Naive thymus-derived CD8-positive, alpha-beta T cell (primary cell): ENCODE measurements at places on chromosomes 1 and 21.

- DNase-seq: no peak
- H3K27me3 ChIP-seq: no peaks in the 10 kb centered on the region
- H3K4me3 ChIP-seq: peak overlapping the region; percentile 48
- peaks cover 4% of the 10 kb centered on the region for H3K36me3 ChIP-seq
- H3K4me1 ChIP-seq: peaks cover 77% of the 10 kb centered on the region
- H3K27ac ChIP-seq: peak overlapping the region; percentile 48
These were observed 1.5 kb upstream of the RAP1A start for GRCh38 chr1:111618081-111618480.

GRCh38 chr1:169466259-169467230, 19.2 kb downstream of the SLC19A2 start:
- H3K27me3 ChIP-seq: no peaks in the 10 kb centered on the region
- H3K4me1 ChIP-seq: peaks cover 8% of the 10 kb centered on the region

- no peaks in the 10 kb centered on the region for H3K36me3 ChIP-seq
- H3K27me3 ChIP-seq: no peaks in the 10 kb centered on the region
- H3K4me1 ChIP-seq: no peaks in the 10 kb centered on the region
- H3K27ac ChIP-seq: no peak overlapping the region
- DNase-seq: no peak
These were observed 144.9 kb upstream of the HOOK1 start for GRCh38 chr1:59669752-59670312.

DNA sequence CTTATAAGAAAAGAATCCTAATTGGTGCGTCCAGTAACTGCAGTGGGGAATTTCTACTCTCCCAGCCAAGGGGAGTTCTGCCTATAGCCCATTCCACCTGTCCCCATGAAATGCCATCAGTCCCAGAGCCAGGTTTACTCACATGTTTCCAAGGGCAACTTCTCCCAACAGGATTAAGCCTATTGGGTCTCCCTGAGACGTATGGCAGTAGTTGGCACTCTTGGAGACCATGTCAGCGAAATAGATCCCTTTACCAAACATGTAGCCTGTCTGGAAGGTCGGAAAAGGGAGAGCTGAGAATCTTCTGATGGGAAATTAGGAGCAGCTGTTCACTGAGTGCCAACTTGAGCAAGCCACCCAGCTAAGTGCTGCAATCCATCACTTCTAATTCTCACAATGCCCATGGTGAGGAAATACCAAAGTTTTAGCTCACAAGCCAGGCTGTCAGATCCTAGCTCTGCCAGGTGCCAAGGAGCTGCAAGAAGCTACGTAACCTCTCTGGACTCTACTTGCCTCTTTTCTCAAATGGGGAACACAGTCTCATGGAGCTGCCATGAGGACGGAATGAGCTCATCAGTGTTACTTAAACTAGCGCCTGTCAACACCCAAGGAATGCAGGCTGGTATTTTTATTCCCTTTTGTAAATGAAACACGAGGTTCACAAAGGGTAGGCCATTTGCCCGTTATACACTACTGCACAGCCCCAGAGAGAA, 43.9 kb downstream of the PARP1 start:
- H3K4me1 ChIP-seq: peaks cover 2% of the 10 kb centered on the region
- no peak overlapping the region for H3K4me3 ChIP-seq
- no peak overlapping the region for H3K27ac ChIP-seq
- no peak for DNase-seq
- peaks cover 47% of the 10 kb centered on the region for H3K36me3 ChIP-seq

GRCh38 chr1:228977307-228977706, 242.0 kb downstream of the RHOU start:
- DNase-seq: no peak
- no peaks in the 10 kb centered on the region for H3K4me1 ChIP-seq
- H3K27me3 ChIP-seq: no peaks in the 10 kb centered on the region
- H3K27ac ChIP-seq: no peak overlapping the region
- no peak overlapping the region for H3K4me3 ChIP-seq
- H3K36me3 ChIP-seq: no peaks in the 10 kb centered on the region

- H3K27ac ChIP-seq: peak overlapping the region; percentile 85
- peak; percentile 56 for DNase-seq
- H3K4me1 ChIP-seq: peaks cover 73% of the 10 kb centered on the region
- no peaks in the 10 kb centered on the region for H3K27me3 ChIP-seq
- no peaks in the 10 kb centered on the region for H3K36me3 ChIP-seq
These were observed 60.2 kb downstream of the SKI start for GRCh38 chr1:2288311-2288710.

DNA sequence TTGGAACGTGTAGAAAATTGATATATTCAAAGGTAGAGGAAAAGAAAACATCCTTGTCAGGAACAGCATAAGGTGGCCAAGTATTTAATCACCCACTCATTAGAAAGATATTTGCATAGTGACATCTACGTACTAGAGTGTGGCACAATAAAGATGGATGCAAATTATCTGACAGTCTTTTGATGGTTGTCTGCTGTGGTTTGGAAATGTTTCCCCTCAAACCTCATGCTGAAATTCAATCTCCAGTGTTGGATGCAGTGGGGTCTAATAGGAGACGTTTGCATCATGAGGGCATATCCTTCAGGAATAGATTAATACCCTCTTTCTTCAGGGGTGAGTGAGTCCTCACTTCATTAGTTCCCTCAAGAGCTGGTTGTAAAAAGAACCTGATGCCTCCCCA, 34.1 kb upstream of the RUNX1 start:
- H3K4me3 ChIP-seq: no peak overlapping the region
- no peaks in the 10 kb centered on the region for H3K4me1 ChIP-seq
- H3K36me3 ChIP-seq: no peaks in the 10 kb centered on the region
- DNase-seq: no peak

DNA sequence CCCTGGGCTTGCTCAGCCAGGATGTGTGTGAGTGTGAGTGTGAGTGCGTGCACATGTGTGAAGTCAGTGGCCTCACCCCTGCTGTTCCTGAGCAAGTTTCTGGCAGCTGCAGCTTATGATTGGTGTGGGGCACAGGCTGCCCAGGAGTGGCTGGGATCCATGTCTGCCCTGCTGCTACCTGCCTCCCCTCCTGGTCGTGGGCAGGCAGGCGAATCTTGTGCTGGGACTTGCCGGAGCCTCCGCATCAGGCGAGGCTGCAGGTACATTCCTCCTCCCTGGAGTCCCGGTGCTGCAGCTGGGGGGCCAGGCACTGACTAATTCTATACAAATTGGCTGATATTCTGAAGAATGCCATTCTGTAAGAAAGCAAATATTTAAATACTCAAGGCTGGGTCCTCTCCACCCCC, 85.6 kb upstream of the WNT4 start:
- DNase-seq: no peak
- H3K36me3 ChIP-seq: peaks cover 5% of the 10 kb centered on the region
- no peak overlapping the region for H3K27ac ChIP-seq
- peaks cover 6% of the 10 kb centered on the region for H3K27me3 ChIP-seq
- no peaks in the 10 kb centered on the region for H3K4me1 ChIP-seq
- no peak overlapping the region for H3K4me3 ChIP-seq

GRCh38 chr21:38266732-38267131, 9.9 kb downstream of the KCNJ15 start:
- H3K27ac ChIP-seq: no peak overlapping the region
- peaks cover 15% of the 10 kb centered on the region for H3K27me3 ChIP-seq
- no peak overlapping the region for H3K4me3 ChIP-seq
- no peaks in the 10 kb centered on the region for H3K36me3 ChIP-seq
- DNase-seq: no peak

GRCh38 chr21:40699366-40699765, 147.6 kb downstream of the DSCAM start:
- H3K36me3 ChIP-seq: no peaks in the 10 kb centered on the region
- DNase-seq: no peak
- no peak overlapping the region for H3K27ac ChIP-seq
- no peaks in the 10 kb centered on the region for H3K4me1 ChIP-seq

DNA sequence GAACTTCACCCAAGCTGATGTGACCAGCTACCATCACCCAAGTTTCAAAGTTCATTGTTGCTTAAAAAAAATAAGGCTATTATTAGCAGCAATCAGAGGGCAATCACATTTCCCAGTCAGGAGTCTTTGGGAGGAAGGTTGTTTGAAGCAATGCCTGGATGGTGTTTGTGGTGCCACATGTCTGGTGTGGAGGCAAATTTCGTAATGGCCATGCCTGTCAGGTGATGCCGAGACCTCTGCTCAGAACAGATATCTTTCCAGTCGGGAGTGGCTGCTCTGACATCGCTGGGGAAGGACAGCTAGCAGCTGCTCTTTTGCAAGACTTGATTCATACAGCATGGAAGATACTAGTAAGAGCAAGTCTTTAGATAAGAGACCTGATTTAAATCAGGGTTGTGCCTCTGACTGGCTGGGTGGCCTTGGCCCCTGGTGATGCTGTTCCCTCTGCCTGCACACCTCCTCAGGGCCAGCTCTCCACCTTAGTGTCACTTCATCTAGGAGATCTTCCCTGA, 187.8 kb upstream of the JUN start:
- H3K27me3 ChIP-seq: no peaks in the 10 kb centered on the region
- DNase-seq: no peak
- no peaks in the 10 kb centered on the region for H3K36me3 ChIP-seq
- no peak overlapping the region for H3K27ac ChIP-seq

DNA sequence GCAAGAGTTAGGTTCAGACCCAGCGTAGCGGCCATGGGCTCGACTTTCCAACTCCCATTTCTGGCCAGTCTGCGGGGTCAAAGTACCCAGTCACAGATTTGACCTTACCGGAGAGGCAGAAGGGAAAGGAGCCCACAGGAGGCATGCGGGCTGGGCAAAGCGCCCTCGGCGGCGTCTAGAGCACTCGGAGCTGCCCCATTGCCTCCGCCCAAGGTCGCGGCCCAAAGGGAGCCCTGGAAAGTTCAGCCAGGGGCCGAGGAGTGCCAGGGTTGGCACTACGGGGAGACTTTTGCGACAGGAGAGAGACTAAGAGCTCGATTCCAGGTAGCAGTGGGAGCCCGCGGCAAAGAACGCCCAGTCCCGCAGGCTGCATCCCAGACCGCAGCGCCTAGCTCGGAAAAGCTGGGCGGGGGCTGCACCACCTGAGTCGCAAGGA, 896 bp downstream of the KANK4 start:
- peaks cover 15% of the 10 kb centered on the region for H3K27me3 ChIP-seq
- H3K27ac ChIP-seq: no peak overlapping the region
- H3K4me1 ChIP-seq: no peaks in the 10 kb centered on the region
- no peak overlapping the region for H3K4me3 ChIP-seq
- H3K36me3 ChIP-seq: no peaks in the 10 kb centered on the region

- no peaks in the 10 kb centered on the region for H3K4me1 ChIP-seq
- H3K27me3 ChIP-seq: peaks cover 4% of the 10 kb centered on the region
- no peak for DNase-seq
- no peak overlapping the region for H3K27ac ChIP-seq
- no peaks in the 10 kb centered on the region for H3K36me3 ChIP-seq
These were observed 71.2 kb downstream of the PSMG1 start for GRCh38 chr21:39111931-39112550.

DNA sequence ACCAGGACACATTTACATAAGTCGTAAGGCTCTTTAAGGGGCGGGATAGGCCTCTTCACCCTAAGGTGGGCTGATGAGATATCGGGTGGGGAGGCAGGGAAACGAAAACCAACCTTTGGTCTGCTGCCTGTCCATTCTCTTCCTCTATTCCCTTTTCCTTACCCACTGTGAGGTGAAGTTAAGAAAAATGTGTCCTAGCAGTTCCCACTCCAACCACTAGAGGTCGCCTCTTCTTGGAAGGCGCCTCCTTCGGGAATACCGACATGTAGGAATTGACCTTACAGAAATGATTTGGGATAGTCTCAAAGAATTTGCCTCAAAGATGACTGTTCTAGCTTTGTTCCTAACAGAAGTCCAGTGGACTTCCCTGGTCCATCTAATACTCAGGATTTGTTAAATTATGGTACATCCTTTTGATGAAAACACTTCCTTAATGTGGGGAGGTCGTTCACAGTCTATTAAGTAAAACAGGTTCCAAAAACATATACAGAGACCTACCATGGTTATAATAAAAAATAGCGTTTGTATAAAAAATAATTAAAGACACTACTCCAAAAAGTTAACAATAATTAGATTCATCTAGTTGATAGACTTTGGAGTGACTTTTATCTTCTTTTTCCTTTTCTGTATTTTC, 14.1 kb downstream of the AZIN2 start:
- peaks cover 10% of the 10 kb centered on the region for H3K36me3 ChIP-seq
- no peak overlapping the region for H3K27ac ChIP-seq

DNA sequence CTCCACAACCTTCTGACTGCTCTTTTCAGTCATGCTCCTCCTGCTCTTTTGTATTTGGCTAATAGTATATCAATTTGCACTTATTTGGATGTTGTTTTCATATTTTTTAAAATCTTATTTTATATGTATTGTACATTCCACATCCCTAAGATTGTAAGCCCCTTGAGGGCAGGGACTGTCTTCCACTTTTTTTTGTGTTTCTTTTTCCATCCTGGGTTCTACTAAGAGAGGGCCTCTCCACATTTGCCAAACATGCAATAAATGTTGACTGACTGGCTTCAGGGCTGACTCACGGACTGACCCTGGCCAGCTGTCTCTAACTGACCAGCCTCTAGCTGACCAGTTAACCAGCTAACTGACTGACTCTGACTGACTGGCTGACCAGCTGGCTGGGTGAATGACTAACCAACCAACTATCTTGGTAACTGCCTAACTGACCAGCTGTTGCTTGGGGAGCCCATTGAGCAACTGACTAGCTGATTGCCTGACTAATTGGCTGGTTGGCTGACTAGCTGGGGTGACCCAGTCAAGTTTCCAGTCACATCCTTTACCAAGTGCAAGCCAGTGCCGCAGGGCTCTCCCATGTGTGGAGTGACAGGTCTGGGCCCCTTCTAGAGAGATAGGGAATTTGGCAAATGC, 16.1 kb downstream of the CSF1 start:
- no peak overlapping the region for H3K27ac ChIP-seq
- no peak for DNase-seq
- H3K36me3 ChIP-seq: no peaks in the 10 kb centered on the region
- no peaks in the 10 kb centered on the region for H3K27me3 ChIP-seq

DNA sequence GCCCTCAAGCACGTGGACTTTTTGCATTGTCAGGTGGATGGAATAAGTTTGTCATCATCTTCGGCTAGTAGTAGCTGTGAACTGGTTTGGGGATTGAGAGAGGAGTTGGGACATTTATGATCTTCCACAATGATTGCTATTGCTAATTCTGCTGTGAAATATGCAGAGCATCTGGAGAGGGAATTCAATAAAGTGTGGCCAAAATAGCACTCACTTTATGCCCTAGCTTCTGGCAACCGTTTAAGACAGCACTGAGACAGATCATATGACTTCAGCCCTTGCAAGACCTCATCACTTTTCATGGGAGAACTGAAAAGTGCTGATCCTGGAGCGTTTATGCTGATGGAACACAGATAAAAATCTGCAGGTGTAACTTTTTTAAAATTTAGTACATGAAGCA, 360.8 kb downstream of the GPATCH2 start:
- H3K36me3 ChIP-seq: no peaks in the 10 kb centered on the region
- H3K4me1 ChIP-seq: no peaks in the 10 kb centered on the region
- no peak overlapping the region for H3K4me3 ChIP-seq
- no peak overlapping the region for H3K27ac ChIP-seq
- H3K27me3 ChIP-seq: no peaks in the 10 kb centered on the region

DNA sequence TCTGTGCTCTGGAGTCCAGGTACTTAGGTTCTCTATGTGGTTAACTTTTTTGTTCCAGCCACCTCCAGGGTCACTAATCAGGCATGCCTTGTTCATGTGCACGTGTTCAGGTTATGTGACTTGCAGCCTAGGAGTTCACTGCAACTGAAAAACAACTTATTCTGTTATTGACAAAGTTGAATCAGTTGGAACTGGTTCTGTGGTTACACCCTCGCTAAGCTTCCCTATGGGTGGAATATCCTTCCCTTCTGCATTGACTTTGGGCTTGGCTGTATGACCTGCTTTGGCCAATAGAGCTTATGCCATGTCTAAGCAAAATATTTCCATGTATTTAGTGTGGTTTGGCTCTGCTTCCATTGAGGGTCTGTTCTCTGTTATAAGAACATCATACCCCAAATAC, 66.0 kb upstream of the DNAH14 start:
- no peak overlapping the region for H3K27ac ChIP-seq
- H3K4me1 ChIP-seq: no peaks in the 10 kb centered on the region
- H3K4me3 ChIP-seq: no peak overlapping the region
